ENCODE measurements at places on chromosomes 7 and 10.

GRCh38 chr7:108603656-108604306 is 34.1 kb downstream of the DNAJB9 start:
- DNase-seq = no peak

- no peak for DNase-seq
Observed at GRCh38 chr10:63670291-63670898, 149.2 kb downstream of the REEP3 start.

- no peak for DNase-seq
Observed at GRCh38 chr7:11346302-11346701, 372.6 kb downstream of the PHF14 start.

- no peak for DNase-seq
Observed at GRCh38 chr10:111531690-111532089, 454.9 kb downstream of the ADRA2A start.

GRCh38 chr10:121497513-121498470 is 100.5 kb downstream of the FGFR2 start:
- DNase-seq = no peak

- DNase-seq = no peak
Observed at GRCh38 chr10:64773357-64773756, 1252.2 kb downstream of the REEP3 start.

- DNase-seq = no peak
Observed at GRCh38 chr7:129514683-129515082, 12.4 kb downstream of the SMKR1 start.
